ENCODE measurements at places on chromosomes 16 and 17.

GRCh38 chr16:82639263-82639662 lies 12.5 kb downstream of the CDH13 start:
- no peak for DNase-seq

GRCh38 chr17:42613699-42614295 lies 4.3 kb downstream of the TUBG1 start:
- DNase-seq = no peak

DNA sequence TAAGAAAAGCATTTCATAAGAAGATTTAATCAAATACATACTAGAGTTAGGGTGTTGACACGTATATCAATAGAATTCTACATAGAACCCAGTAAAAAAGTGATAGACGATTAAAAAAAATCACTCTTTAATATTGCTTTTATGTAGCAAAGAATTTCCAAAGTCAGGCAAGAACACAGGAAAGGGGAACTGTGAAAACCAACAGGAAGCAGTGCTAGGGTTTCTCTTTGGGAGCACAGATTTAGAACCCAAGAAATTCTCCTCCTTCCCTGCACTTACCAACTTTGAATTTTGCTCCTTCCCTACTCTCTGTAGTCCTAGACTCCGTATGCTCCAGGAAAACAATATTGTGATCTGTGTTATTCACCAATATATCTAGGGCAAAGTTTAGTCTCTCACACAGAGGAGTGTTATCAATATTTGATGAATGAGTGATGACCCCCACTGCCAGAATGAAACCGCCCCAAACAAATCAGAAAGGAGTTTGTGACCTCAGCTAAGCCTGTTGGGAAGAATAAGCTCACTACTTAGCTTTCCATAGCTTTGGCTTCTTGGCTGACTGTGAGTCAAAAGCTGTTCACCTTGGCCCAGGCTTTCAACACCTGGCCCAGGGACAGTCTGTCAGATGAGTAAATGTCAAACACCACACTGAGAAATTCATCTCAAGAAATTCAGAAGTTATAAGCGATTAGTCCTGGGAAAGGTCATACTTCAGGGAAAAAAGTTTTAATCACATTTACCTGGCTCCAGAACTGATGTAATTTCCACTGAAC lies 8.6 kb downstream of the RFWD3 start:
- no peak for DNase-seq

DNA sequence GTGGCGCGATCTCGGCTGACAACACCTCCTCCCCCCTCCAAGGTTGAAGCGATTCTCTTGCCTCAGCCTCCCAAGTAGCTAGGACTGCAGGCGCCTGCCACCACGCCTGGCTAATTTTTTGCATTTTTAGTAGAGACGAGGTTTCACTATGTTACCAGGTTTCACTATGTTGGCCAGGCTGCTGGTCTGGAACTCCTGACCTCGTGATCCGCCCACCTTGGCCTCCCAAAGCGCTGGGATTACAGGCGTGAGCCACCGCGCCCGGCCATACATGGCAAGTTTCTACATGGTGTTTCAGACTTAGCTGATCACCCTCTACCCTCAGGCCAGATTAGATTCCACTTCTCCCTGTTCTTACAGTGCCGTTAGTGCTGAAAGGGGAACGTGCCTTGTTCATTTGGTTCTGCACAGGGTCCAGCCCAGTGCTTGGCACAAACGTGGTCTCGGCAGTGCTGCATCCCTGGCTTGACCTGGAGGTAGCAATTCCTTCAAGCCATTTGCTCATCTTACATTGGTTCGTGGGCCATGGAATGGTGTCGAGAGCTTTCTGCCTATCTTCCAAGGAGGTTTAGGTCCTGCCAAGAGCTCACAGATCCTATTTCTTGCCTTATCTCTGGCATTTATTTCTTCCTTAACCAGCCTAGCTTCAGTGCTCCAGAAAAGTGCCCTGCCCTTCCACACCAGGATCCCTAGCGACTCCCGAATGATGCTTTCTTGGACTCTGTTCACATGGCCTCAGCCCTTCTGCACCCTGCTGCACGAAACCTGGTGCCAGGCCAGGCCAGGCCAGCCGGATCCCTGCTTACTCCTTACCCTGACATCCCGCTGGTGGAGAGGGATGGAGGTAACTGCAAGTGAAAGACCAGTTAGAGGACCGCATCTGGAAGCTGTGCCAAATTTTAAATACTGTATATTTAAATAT lies 14.8 kb upstream of the AURKB start:
- no peak for DNase-seq

GRCh38 chr16:86883583-86884389 lies 305.4 kb downstream of the FOXL1 start:
- no peak for DNase-seq
